ENCODE measurements at places on chromosomes 7 and 10. TPM values are rescaled to one million over a fixed set of nuclear protein-coding genes. Genes with fewer than 3 reads are reported as not detected.

TFR2 gene
- total RNA-seq = 12.4 TPM

SPAM1 gene
- not detected for total RNA-seq

TFEC gene
- not detected for total RNA-seq

PDZD7 gene
- total RNA-seq = 0.32 TPM

SLC18A3 gene
- total RNA-seq = not detected

IRF5 gene
- 7.2 TPM for total RNA-seq

TMEM229A gene
- total RNA-seq = not detected

DNA sequence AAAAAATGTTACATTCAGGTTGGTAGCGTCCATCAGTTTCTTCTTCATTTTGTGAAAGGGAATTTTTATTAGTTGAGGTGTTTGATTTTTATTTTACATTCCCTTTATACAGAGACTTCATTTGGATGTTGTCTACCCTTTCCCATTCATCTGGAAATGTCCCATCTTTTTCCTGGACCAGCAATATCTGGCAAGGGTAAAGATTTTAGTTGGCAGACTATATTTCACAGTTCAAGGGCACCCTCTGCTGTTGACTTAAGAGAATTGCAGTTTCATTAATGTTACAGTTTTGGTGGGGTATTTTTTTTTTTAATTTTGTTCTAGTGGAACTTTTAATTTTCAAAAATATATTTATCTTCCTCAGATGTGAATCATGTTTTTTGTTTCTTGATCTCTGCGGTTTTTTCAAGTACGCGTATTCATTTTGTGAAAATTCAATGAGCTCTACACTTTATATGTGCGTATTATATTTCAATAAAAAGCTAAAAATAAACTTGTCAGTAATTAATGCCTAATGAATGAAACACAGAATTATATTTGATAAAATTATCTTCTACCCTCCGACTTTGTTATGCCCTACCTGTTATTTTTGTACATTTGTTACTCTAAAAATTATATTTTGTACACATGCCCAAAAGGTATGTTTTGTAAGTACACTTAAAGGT lies 97.9 kb upstream of the KLF14 start:
- no peak overlapping the region for H3K27ac ChIP-seq
- peaks cover 16% of the 10 kb centered on the region for H3K27me3 ChIP-seq
- H3K4me1 ChIP-seq = no peaks in the 10 kb centered on the region
- DNase-seq = no peak
- H3K4me3 ChIP-seq = no peak overlapping the region

DNA sequence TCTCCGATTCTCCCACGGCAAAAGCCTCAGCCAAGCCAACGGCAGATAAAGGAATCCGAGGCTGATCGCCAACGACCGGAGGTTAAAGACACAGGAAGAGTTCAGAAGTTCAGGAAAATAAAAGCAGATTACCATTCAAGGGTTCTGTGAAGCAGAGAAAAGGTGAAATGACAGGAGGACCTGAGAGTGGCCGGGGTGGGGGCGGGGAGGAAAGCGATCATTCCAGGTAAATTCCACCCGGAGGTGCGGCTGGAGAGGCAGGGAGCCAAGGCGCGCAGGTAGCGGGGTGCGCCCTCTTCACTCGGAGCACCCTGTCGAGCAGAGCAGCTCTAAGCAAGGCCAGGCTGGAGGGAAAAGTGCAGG lies 35.3 kb upstream of the SEPHS1 start:
- no peak for DNase-seq
- no peaks in the 10 kb centered on the region for H3K36me3 ChIP-seq
- H3K27me3 ChIP-seq = peaks cover 29% of the 10 kb centered on the region
- H3K4me1 ChIP-seq = peaks cover 11% of the 10 kb centered on the region
- H3K4me3 ChIP-seq = peak overlapping the region; percentile 47

GRCh38 chr10:114899982-114900381 lies 38.0 kb upstream of the TRUB1 start:
- H3K4me3 ChIP-seq = no peak overlapping the region
- H3K27me3 ChIP-seq = peaks cover 5% of the 10 kb centered on the region
- DNase-seq = no peak
- no peak overlapping the region for H3K27ac ChIP-seq
- H3K36me3 ChIP-seq = no peaks in the 10 kb centered on the region
- H3K4me1 ChIP-seq = no peaks in the 10 kb centered on the region

GRCh38 chr10:22712211-22712955 lies 2.0 kb downstream of the PIP4K2A start:
- DNase-seq = no peak
- H3K4me1 ChIP-seq = peaks cover 52% of the 10 kb centered on the region
- H3K27me3 ChIP-seq = no peaks in the 10 kb centered on the region
- H3K36me3 ChIP-seq = peaks cover 17% of the 10 kb centered on the region
- peak overlapping the region; percentile 86 for H3K4me3 ChIP-seq
- peak overlapping the region; percentile 88 for H3K27ac ChIP-seq

DNA sequence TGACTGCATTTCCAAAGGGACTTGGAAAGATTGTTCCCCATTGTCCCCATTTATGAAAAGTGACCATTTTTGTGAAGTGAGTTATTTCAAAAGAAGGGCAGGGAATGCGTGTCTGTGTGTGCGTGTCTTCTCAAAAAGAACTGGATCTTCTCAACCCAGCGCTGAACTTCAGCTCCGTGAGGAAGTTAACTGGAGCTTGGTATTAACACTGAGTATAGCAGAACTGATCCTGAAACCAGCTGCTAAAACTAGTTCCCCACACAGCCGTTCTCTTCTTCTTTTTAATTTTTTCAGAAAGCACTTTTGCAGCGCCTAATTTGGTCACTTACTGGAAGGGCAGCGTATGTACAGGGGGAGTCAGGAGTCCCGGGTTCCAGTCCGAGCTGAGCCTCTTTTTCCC lies 45.8 kb upstream of the PLEKHA1 start:
- H3K4me3 ChIP-seq = no peak overlapping the region
- no peak for DNase-seq
- H3K4me1 ChIP-seq = peaks cover 7% of the 10 kb centered on the region
- H3K36me3 ChIP-seq = no peaks in the 10 kb centered on the region

DNA sequence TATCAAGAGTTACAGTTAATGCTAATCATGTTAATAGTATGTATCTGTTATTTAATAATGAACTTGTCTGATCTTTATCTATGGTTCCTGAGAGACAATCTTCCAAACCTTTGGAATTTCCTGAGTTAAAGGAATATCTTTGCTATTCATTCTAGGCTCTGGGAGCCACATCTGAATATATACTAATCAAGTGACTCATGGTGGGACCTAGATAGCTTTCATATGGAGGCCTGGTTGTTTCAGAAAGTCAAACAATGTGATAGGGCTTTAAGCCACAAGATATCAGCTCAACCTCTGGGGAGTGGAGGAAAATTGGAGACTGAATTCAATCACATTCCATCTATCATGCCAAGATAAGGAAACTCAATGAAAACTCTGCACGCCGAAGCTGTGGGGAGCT lies 746.4 kb downstream of the TNS3 start:
- no peak overlapping the region for H3K27ac ChIP-seq
- no peak overlapping the region for H3K4me3 ChIP-seq
- H3K4me1 ChIP-seq = no peaks in the 10 kb centered on the region
- H3K36me3 ChIP-seq = no peaks in the 10 kb centered on the region
- no peaks in the 10 kb centered on the region for H3K27me3 ChIP-seq

DNA sequence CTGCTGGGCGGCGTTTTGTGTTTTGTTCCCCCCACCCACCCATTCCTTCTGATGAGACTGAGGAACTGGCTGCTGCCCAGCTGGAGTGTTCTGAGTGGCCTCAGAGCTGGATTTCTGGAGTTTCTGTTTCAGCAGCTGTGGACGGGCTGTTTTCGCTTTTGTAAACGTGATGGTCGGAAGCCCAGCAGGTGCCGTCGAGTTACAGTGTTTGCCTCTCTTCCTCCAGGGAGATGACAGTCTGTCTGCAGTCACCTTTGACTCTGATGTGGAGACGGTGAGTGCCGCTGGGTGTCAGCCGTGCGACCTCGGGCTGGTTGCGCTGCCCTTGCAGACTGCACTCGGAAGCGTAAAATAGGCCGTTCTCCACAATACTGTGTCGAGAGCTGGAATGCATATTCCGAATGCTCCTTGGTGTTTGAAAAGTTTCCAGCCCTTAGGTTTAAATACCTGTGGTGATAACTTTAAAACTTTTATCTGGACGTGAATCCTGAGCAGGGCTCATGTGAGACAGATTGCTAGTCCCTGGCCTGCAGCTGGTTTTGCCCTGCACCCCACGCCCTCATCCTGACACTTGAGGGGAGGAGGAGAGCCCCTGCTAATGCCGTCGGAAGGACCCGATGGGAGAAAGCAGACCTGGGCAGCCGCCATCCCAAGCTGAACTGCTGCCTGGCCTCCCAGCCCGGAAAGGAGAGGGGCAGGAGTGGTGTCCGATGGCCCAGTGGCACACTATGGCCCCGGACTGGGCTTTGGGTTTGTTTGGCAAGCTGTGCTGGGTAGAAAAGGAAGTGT lies 8.3 kb downstream of the IQCE start:
- H3K4me3 ChIP-seq = peak overlapping the region; percentile 48
- no peaks in the 10 kb centered on the region for H3K27me3 ChIP-seq
- peak; percentile 82 for DNase-seq
- H3K36me3 ChIP-seq = peaks cover 2% of the 10 kb centered on the region

GRCh38 chr10:45383682-45384330 lies 9.8 kb downstream of the ALOX5 start:
- H3K4me3 ChIP-seq = no peak overlapping the region
- H3K36me3 ChIP-seq = no peaks in the 10 kb centered on the region
- peaks cover under 1% of the 10 kb centered on the region for H3K27me3 ChIP-seq
- H3K4me1 ChIP-seq = no peaks in the 10 kb centered on the region
- no peak for DNase-seq
- H3K27ac ChIP-seq = no peak overlapping the region

GRCh38 chr10:70926226-70927000 lies 38.0 kb upstream of the PCBD1 start:
- no peaks in the 10 kb centered on the region for H3K4me1 ChIP-seq
- DNase-seq = no peak
- H3K27ac ChIP-seq = no peak overlapping the region
- no peak overlapping the region for H3K4me3 ChIP-seq

GRCh38 chr10:4826792-4827324 lies 851 bp downstream of the AKR1E2 start:
- H3K27me3 ChIP-seq = peaks cover 5% of the 10 kb centered on the region
- H3K4me1 ChIP-seq = peaks cover 35% of the 10 kb centered on the region
- H3K27ac ChIP-seq = peak overlapping the region; percentile 83
- H3K4me3 ChIP-seq = peak overlapping the region; percentile 77
- DNase-seq = no peak

GRCh38 chr7:129657363-129657762 lies 45.8 kb downstream of the NRF1 start:
- H3K4me3 ChIP-seq = no peak overlapping the region
- peaks cover 28% of the 10 kb centered on the region for H3K4me1 ChIP-seq
- no peak overlapping the region for H3K27ac ChIP-seq
- no peaks in the 10 kb centered on the region for H3K27me3 ChIP-seq

DNA sequence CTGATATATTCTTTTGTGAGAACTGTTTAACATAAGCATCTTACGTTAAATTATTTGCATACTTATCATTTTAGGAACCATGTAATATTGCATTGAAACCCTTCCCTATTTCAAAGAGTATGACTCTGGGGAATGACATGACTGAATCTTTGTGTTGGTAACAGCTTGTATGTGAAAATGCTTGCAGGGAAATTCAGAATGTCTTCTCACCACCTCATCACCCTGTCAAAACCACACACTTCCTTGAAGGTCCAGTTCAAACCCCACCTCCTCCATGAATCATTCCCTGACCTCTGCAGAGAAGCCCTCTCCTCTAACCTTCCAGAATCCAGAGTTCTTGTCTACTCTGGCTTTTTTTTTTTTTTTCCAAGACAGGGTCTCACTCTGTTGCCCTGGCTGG lies 26.3 kb upstream of the NKX2-3 start:
- H3K27ac ChIP-seq = no peak overlapping the region
- no peaks in the 10 kb centered on the region for H3K36me3 ChIP-seq
- H3K4me3 ChIP-seq = no peak overlapping the region
- DNase-seq = no peak
- H3K27me3 ChIP-seq = peaks cover 28% of the 10 kb centered on the region

DNA sequence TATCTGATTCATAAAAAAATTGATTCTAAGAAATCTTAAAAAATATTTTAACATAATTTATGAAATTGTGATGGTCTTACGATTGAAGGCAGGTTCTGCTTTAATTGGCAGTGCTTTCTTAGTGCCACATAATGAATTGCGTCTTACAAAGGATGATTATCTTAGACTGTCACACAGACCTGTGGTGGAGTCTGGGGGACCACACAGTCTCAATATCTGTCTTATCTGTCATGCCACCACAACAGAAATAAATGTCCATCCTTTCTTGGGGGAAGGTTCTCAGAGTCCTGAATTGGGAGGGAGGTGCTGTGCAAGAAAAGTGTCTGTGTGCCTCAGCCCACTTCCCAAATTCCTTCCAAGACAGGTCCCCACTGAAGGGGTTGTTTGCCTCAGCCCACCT lies 34.0 kb downstream of the ZDHHC6 start:
- H3K27ac ChIP-seq = no peak overlapping the region
- no peaks in the 10 kb centered on the region for H3K4me1 ChIP-seq
- DNase-seq = no peak

GRCh38 chr10:110461088-110461487 lies 36.6 kb upstream of the DUSP5 start:
- peaks cover 28% of the 10 kb centered on the region for H3K4me1 ChIP-seq
- no peaks in the 10 kb centered on the region for H3K27me3 ChIP-seq
- no peak for DNase-seq
- H3K27ac ChIP-seq = no peak overlapping the region
- no peaks in the 10 kb centered on the region for H3K36me3 ChIP-seq

DNA sequence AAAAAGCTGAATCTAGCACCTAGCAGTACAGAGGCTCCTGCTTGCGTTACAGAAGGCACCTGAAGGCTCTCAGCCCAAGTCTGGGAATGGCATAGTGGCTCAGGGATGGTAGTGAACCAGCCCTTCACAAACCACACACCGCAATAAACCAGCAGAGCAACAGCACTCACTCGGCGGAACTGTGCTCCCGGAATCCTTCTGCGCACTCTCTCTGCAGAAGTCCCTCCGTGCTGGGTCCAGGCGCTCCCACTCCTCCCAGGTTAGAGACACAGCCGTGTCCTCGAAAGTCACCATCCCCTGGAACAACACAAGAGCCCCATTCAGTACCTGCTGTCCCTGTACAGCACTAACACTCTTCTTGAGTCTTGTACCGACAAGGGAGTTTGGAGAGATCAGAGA lies 1.5 kb downstream of the ZNF394 start:
- no peak for DNase-seq
- H3K27me3 ChIP-seq = no peaks in the 10 kb centered on the region
- peak overlapping the region; percentile 97 for H3K4me3 ChIP-seq
- peaks cover 23% of the 10 kb centered on the region for H3K4me1 ChIP-seq
- peak overlapping the region; percentile 100 for H3K27ac ChIP-seq
- H3K36me3 ChIP-seq = peaks cover 54% of the 10 kb centered on the region

DNA sequence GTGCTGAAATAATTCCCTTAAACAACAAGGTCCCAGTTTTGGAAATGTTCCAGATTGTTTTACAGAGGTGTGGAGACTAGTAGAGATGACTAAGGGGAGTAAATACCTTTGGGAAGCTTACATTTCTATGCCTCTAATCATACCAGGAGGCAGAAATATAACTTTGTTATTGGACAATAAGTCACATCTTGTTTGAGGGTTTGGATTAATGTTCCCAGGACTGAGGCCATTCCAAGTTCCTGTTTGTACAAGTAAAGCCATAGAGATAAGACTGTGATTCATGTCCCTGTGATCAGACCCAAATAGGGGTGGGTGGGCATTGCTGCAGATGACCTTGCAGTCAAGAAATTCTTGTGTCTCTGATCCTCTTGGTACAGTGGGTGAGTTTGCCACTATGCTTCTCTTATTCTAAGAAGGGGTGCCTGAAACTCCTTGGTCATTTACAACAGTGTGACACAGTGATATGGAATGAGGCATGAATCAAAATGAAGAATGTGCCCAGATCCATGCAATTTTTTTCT lies 508.3 kb downstream of the SORCS3 start:
- H3K27me3 ChIP-seq = no peaks in the 10 kb centered on the region
- no peak overlapping the region for H3K27ac ChIP-seq
- no peaks in the 10 kb centered on the region for H3K4me1 ChIP-seq
- no peaks in the 10 kb centered on the region for H3K36me3 ChIP-seq
- DNase-seq = no peak

Measured in activated CD4-positive, alpha-beta T cell treated with anti-CD3 and anti-CD28 coated beads for 36 hours (primary cell).